ENCODE measurements at places on chromosomes 3 and 15. TPM values are rescaled to one million over a fixed set of nuclear protein-coding genes. Genes with fewer than 3 reads are reported as not detected.
A peak's percentile ranks its signal among the peaks of the same experiment; 100 is the strongest.

- H3K36me3 ChIP-seq: peaks cover 39% of the 10 kb centered on the region
- peak overlapping the region; percentile 100 for H3K4me3 ChIP-seq
- H3K4me1 ChIP-seq: peaks cover 21% of the 10 kb centered on the region
- H3K27ac ChIP-seq: peak overlapping the region; percentile 99
- no peak for DNase-seq
Measured at GRCh38 chr15:44712346-44713005, 1.2 kb downstream of the B2M start.

- H3K36me3 ChIP-seq: no peaks in the 10 kb centered on the region
- no peak overlapping the region for H3K4me3 ChIP-seq
- H3K4me1 ChIP-seq: no peaks in the 10 kb centered on the region
Measured at GRCh38 chr15:25852661-25853524, 10.2 kb downstream of the ATP10A start.

DNA sequence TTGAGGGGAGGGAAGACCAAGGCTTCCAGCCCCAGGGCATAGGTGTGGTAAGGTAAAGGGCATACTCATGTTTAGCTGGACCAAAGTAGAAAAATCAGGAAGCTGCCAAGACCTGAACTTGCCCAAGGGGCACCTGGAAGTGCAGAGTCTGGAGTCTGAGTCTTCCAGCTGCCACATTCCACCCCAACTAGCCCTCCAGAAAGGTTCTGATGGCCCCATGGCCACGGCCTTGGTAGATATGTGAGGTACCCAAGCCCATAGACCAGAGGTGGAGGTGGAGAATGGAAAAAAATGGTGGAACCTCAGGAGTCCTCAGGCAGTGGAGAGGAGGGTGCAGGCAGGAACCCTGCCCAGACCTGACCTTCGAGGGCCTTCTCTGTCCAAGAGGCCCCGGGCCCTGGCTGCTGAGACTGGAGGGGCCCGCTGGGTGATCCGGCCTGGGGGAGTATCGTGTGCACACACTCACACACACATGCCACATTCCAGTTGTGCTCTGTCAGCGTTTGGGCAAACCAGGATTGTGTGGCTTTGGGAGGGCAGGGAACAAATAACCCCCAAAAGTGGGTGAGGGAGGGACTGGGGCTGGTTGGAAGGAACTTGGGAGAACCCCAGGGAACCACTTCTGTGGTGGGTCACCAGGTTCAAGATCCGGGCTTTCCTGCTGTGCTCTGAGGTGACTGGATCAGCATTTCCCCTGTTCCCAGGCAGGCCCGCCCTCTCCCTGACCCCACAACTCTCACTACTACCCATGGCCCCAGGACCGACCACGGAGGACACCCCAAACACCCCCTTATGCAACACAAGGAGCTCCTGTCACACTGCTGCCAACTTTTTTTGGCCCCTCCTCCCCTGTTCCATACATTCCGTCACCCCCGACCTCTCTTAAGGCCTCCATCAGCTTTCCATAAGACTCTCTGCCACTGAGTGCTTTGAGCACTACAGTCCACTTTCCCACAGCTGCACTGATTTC is 11.6 kb downstream of the MYL3 start:
- peaks cover 14% of the 10 kb centered on the region for H3K27me3 ChIP-seq
- no peak overlapping the region for H3K27ac ChIP-seq
- H3K4me3 ChIP-seq: no peak overlapping the region
- no peaks in the 10 kb centered on the region for H3K36me3 ChIP-seq
- peaks cover 3% of the 10 kb centered on the region for H3K4me1 ChIP-seq
- DNase-seq: no peak

DNA sequence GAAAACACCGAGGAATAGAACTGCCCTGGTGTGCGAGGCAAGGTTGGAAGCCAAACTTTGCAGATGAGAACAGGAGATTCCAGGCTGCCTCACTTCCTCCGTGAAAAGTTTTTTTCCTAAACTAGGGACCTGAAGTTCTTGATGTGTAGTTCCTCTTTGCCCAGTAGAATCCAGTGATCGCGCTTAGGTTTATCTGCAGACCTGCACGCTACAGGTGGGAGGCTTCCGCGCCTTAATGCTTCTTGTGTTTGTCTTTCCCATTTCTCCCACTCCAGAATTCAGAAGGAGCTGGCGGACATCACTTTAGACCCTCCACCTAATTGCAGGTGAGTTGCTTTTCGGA is 5.4 kb downstream of the UBE2E1 start:
- H3K4me3 ChIP-seq: peak overlapping the region; percentile 73
- no peaks in the 10 kb centered on the region for H3K27me3 ChIP-seq
- peaks cover 26% of the 10 kb centered on the region for H3K4me1 ChIP-seq
- no peak overlapping the region for H3K27ac ChIP-seq

- H3K4me1 ChIP-seq: no peaks in the 10 kb centered on the region
- no peak overlapping the region for H3K4me3 ChIP-seq
- no peak for DNase-seq
- H3K36me3 ChIP-seq: no peaks in the 10 kb centered on the region
Measured at GRCh38 chr15:77135181-77135580, 64.3 kb upstream of the TSPAN3 start.

- peak overlapping the region; percentile 48 for H3K27ac ChIP-seq
- no peaks in the 10 kb centered on the region for H3K36me3 ChIP-seq
- no peaks in the 10 kb centered on the region for H3K27me3 ChIP-seq
- H3K4me1 ChIP-seq: no peaks in the 10 kb centered on the region
- H3K4me3 ChIP-seq: no peak overlapping the region
- DNase-seq: no peak
Measured at GRCh38 chr3:106206146-106206545, 337.3 kb upstream of the CBLB start.

- peak overlapping the region; percentile 95 for H3K27ac ChIP-seq
- peak overlapping the region; percentile 44 for H3K4me3 ChIP-seq
- no peaks in the 10 kb centered on the region for H3K36me3 ChIP-seq
- H3K4me1 ChIP-seq: peaks cover 39% of the 10 kb centered on the region
- no peaks in the 10 kb centered on the region for H3K27me3 ChIP-seq
- no peak for DNase-seq
Measured at GRCh38 chr3:69326855-69327300, 59.0 kb downstream of the FRMD4B start.

DNA sequence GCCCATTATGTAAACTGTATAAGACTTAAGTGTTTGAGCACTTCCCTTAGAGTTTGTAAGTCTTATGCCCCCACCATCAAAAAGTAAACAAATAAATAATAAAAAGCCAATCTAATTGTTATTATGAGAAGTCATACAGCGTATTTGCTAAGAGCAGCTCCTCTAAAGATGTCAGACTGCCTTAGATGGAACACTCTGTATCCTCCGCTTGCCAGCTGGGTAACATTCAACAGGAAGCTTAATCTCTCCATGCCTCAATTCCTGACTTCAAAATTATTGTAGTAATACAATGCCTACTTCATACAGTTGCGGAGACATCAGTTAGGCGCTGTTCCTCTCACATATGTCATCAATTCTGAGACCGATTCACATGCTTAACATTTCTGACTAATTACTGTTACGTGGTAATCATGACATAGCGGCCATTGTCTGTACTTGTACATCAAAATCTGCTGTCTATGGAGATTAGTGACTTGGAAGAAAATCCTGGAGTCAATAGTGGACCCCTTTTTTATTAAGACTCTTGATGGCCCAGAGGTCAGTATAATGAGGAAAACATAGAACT is 417.7 kb downstream of the LPP start:
- no peaks in the 10 kb centered on the region for H3K27me3 ChIP-seq
- no peaks in the 10 kb centered on the region for H3K36me3 ChIP-seq
- DNase-seq: no peak
- H3K4me3 ChIP-seq: no peak overlapping the region

GRCh38 chr3:195012100-195012499 is 258.9 kb downstream of the XXYLT1 start:
- H3K4me1 ChIP-seq: peaks cover 14% of the 10 kb centered on the region
- no peaks in the 10 kb centered on the region for H3K36me3 ChIP-seq
- no peak overlapping the region for H3K4me3 ChIP-seq
- H3K27ac ChIP-seq: no peak overlapping the region
- DNase-seq: no peak

DNA sequence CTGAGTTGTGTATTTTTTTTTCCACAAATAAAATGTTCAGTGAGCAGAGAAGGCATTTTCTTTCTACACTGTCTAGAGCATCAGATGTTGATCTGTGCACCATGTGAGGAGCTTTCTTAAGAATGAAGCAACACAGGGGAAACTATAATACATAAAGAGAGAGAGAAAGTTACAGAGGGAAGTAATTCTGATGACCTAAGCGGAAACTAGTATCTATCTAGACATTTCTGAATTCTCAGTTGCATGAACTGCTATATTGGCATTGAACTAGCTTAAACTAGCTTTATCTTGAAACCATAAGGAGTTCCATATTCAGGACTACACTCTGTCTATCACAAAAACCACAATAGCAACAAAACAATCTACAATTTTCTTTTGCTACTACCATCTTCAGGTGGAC is 822.4 kb downstream of the VGLL3 start:
- H3K27ac ChIP-seq: no peak overlapping the region
- no peaks in the 10 kb centered on the region for H3K4me1 ChIP-seq
- no peak overlapping the region for H3K4me3 ChIP-seq
- no peaks in the 10 kb centered on the region for H3K27me3 ChIP-seq
- no peak for DNase-seq

DNA sequence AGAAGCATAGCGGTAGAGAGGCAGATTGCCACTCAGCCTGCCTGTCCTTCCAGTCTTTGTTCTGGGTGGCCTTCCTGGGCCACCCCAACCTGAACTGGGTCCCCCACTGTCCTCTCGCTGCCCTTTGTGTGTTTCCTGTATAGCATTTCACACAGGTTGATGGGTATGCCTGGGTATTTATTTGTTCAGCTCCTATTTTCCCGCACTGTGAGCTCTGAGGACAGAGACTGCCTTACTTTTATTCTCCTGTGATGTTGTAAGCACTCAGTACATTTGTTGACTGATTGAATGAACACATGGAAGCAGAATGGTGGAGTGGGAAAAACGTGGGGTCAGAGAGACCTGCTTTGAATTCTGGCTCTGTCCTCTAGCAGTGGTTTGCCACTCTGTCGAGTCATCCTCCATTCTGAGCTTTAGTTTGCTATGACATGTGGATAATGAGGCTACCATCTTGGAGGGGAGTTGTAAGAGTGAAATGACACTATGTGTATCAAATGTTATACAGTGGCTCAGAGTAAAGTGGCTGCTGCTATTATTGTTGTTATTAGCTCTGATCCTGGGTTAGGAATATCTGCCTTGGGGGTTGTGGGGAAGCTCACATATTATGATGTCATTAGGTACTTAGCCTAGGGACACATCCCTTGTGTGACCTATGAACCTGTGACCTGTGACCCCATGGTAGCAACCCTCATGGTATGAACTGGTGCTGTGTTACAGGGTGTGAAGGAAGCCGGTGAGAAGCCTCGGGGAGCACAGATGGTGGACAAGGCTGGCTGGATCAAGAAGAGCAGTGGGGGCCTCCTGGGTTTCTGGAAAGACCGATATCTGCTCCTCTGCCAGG is 6.4 kb downstream of the PLEKHO2 start:
- H3K4me1 ChIP-seq: peaks cover 11% of the 10 kb centered on the region
- H3K27ac ChIP-seq: no peak overlapping the region
- H3K36me3 ChIP-seq: peaks cover 28% of the 10 kb centered on the region
- H3K27me3 ChIP-seq: no peaks in the 10 kb centered on the region

The CHRM5 gene
- not detected for total RNA-seq

The PARL gene
- 42.0 TPM for total RNA-seq

All from thymus (tissue), 14 donors.